ENCODE measurements at places on chromosomes 11 and 22. TPM values are rescaled to one million over a fixed set of nuclear protein-coding genes. Genes with fewer than 3 reads are reported as not detected.

Gene RIBC2
- not detected for total RNA-seq

- no peak overlapping the region for H3K4me3 ChIP-seq
- no peaks in the 10 kb centered on the region for H3K36me3 ChIP-seq
- H3K27ac ChIP-seq = no peak overlapping the region
- H3K4me1 ChIP-seq = no peaks in the 10 kb centered on the region
- no peak for DNase-seq
- H3K27me3 ChIP-seq = no peaks in the 10 kb centered on the region
Observed at GRCh38 chr11:11478687-11479086, 125.6 kb upstream of the CSNK2A3 start.

- H3K36me3 ChIP-seq = no peaks in the 10 kb centered on the region
- no peaks in the 10 kb centered on the region for H3K27me3 ChIP-seq
- H3K4me3 ChIP-seq = no peak overlapping the region
- DNase-seq = no peak
Observed at GRCh38 chr11:105224482-105225253, 85.1 kb upstream of the CARD18 start.

DNA sequence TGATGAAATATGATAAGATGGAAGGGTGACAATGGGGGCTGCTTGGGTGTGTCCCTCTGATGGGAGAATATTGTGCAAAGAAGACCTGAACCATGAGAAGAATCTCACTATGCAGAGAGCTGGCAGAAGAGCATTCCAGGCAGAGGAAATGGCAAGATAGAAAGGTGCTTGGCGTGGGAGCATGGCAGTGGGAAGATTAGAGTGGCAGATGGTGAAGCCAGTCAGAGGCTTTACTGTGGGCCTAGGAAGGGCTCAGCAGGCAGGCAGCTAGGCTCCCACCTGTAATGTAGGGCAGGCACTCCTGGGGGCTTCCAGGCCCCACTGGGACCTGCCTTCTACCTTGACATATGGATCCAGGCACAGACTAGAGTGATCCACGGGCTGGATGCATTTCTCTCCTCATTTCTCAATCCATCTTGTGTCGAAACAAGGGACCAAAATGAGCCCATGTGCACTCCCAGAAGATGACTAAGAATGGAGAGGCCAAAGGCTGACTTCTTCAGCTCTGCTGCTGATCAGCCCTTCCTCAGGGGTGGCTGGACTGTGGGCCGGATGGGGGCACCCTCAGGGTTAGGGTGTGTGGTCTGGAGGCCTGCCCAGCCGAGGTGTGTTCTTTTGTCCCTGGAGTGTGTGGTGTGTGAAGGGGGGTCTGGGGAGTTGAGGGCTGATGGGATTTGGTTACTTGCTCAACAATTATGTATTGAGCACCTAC is 88.3 kb downstream of the TSPAN18 start:
- H3K27ac ChIP-seq = peak overlapping the region; percentile 32
- DNase-seq = no peak
- H3K27me3 ChIP-seq = no peaks in the 10 kb centered on the region
- H3K4me1 ChIP-seq = peaks cover 95% of the 10 kb centered on the region
- H3K36me3 ChIP-seq = no peaks in the 10 kb centered on the region
- H3K4me3 ChIP-seq = no peak overlapping the region

DNA sequence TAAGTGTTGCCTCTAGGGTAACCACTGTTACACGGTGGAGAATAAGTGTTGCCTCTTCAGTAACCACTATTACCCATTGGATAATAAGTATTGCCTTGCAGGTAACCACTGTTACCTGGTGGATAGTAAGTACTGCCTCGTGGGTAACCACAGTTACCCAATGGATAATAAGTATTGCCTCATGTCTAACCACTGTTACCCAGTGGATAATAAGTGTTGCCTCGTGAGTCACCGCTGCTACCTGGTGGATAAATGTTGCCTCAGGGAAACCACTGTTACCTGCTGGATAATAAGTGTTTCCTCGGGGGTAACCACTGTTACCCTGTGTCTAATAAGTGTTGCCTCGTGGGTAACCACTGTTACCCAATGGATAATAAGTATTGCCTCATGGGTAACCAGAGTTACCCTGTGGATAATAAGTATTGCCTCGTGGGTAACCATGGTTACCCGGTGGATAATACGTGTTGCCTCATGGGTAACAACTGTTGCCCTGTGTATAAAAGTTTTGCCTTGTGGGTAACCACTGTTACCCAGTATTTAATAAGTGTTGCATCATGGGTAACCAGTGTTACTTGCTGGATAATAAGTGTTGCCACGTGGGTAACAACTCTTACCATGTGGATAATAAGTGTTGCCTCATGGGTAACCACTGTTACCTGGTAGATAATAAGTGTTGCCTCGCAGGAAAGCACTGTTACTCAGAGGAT is 12.3 kb upstream of the NXPE4 start:
- H3K27ac ChIP-seq = no peak overlapping the region
- no peak overlapping the region for H3K4me3 ChIP-seq
- no peaks in the 10 kb centered on the region for H3K27me3 ChIP-seq
- no peaks in the 10 kb centered on the region for H3K36me3 ChIP-seq
- no peaks in the 10 kb centered on the region for H3K4me1 ChIP-seq
- DNase-seq = peak; percentile 45

DNA sequence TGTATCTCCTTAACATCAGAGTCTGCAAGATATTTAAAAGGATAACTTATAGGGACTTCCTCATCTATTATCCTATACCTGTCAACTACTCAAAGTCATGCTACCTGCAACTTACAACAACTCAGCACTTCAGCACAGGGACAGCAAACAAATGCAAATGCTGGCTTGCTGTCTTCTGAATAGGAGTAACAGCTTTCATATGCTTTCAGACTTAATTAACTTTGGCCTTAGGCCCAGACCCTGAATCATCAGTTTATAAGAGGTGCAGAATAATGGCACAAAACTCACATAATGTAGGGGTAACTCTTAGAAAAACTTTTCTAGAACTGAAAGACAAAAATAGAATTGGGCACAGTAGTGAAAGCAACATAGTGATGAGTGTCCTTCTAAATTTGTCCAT is 953.4 kb downstream of the DLG2 start:
- no peaks in the 10 kb centered on the region for H3K36me3 ChIP-seq
- no peak overlapping the region for H3K4me3 ChIP-seq
- H3K4me1 ChIP-seq = peaks cover 6% of the 10 kb centered on the region
- H3K27ac ChIP-seq = no peak overlapping the region
- DNase-seq = no peak

DNA sequence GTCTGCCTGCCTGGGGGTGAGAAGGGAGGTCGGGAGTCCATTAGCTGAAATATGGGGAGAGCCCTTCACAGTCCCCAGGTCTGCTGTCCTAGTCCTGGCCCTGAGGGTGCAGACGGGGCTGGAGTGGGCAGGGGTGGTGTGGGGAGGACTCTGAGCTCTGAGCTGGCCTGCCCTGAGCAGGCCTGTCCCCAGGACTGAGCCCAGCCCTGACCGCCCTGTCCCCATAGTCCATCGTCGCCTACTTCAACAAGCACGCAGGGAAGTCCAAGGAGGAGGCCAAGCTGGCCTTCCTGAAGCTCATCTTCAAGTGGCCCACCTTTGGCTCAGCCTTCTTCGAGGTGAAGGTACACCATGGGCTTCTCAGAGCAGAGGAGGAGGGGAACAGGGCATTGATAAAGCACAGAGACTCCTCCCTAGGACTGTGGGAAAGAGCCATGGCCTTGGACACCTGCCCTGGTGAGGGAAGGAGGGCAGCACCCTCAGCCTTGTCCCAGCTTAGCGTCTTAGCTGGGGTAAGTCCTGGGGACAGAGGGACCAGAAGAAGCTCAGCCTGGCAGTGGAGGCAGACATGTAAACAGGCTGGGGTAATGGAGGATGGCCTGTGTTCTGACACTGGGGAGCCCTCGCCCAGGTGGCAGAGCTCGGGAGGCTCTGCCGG is 83.7 kb downstream of the MYO7A start:
- no peaks in the 10 kb centered on the region for H3K36me3 ChIP-seq
- no peak overlapping the region for H3K27ac ChIP-seq
- H3K27me3 ChIP-seq = no peaks in the 10 kb centered on the region
- H3K4me3 ChIP-seq = no peak overlapping the region
- no peak for DNase-seq

- no peak overlapping the region for H3K4me3 ChIP-seq
- H3K4me1 ChIP-seq = peaks cover 37% of the 10 kb centered on the region
- no peak for DNase-seq
- no peaks in the 10 kb centered on the region for H3K27me3 ChIP-seq
- no peaks in the 10 kb centered on the region for H3K36me3 ChIP-seq
Observed at GRCh38 chr11:8261291-8261690, 2.4 kb downstream of the LMO1 start.

DNA sequence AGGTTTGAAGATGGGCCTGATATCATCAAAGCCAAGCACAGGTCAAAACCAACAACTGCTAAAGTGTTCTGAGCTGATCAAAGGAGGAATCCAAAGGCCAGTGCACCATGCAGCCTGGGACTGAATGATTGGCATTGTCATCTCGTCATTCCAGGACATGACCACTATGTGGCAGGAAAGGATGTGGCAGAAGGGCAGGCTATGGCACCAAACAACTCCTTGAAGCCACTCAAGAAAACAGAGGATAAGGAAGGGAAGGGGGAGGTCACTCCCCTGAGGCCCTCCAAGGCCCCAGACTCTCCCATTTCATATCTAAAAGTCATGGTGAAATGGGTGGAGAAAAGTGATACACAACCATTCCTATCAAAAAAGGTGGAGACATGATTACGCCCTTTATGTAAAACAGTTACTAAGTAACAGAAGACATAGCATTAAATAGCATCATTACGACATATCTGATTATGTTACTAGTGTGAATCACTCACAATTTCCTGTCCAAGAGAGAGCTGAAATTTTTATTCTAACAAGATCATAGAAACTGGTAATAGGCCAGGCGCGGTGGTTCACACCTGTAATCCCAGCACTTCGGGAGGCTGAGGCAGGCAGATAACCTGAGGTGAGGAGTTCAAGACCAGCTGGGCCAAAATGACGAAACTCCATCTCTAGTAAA is 49.3 kb downstream of the AHNAK start:
- H3K27me3 ChIP-seq = no peaks in the 10 kb centered on the region
- H3K27ac ChIP-seq = no peak overlapping the region
- no peak for DNase-seq
- H3K4me1 ChIP-seq = peaks cover 32% of the 10 kb centered on the region
- no peak overlapping the region for H3K4me3 ChIP-seq

GRCh38 chr22:20271114-20271994 is 3.2 kb upstream of the RTN4R start:
- H3K36me3 ChIP-seq = no peaks in the 10 kb centered on the region
- no peak for DNase-seq
- peaks cover 11% of the 10 kb centered on the region for H3K4me1 ChIP-seq

All from esophagus muscularis mucosa (tissue), 4 donors.